Osteocyte (in vitro differentiated cells): ENCODE measurements at places on chromosomes 2 and 18. TPM values are rescaled to one million over a fixed set of nuclear protein-coding genes. Genes with fewer than 3 reads are reported as not detected.
A peak's percentile ranks its signal among the peaks of the same experiment; 100 is the strongest.

- H3K27ac ChIP-seq: no peak overlapping the region
- no peaks in the 10 kb centered on the region for H3K36me3 ChIP-seq
- peaks cover 11% of the 10 kb centered on the region for H3K27me3 ChIP-seq
- no peak for DNase-seq
- H3K4me1 ChIP-seq: no peaks in the 10 kb centered on the region
These were observed 27.5 kb downstream of the TFCP2L1 start for GRCh38 chr2:121257480-121257840.

DNA sequence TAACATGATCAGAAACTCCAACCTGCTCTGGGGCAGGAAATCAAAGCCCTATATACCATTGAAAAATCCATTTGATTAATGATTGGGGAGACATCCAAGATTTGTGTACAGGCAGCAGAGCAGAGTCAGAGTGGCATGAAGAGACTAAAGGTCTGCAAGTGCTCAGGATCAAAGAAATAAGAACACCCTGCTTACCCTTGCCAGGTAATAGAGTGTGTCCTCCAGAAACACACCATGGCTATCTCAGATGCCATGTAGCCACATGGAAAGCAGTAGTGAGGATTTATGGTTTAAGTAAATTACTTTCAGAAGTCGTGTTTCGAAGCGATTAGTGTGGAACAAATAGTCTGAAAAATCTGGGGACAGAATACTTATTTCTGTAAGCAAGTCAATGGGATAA, 592.9 kb downstream of the SUCLG1 start:
- H3K36me3 ChIP-seq: no peaks in the 10 kb centered on the region
- H3K4me1 ChIP-seq: no peaks in the 10 kb centered on the region
- H3K27ac ChIP-seq: no peak overlapping the region

DNA sequence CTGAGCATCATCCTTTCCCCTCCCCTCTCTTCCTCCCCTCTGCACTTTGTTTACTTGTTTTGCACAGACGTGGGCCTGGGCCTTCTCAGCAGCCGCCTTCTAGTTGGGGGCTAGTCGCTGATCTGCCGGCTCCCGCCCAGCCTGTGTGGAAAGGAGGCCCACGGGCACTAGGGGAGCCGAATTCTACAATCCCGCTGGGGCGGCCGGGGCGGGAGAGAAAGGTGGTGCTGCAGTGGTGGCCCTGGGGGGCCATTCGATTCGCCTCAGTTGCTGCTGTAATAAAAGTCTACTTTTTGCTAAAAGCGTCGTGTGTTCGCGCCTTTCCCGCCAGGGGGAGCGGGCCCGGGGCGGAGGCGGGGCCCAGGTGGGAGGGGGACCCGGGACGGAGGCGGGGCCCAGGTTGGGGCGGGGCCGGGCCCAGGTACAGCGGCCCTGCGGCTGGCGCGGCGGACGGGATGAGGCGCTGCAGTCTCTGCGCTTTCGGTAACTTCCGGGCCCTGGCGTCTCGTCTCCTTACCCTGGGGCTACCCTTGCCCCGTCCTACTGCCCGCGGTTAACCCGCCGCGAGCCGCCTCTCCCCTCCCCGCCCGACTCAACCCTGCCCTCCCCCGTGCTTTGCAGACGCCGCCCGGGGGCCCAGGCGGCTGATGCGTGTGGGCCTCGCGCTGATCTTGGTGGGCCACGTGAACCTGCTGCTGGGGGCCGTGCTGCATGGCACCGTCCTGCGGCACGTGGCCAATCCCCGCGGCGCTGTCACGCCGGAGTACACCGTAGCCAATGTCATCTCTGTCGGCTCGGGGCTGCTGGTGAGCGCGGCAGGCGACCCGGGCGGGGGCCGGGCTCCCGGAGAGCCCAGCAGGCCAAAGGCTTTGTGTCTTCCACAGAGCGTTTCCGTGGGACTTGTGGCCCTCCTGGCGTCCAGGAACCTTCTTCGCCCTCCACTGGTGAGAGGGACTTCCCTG, at the start of gene KRTCAP3:
Gene KRTCAP3 (plus strand): TSS at position 424 of the 962 bp plus-strand sequence. CDS start 32 bp downstream, at position 456.
- DNase-seq: no peak
- H3K27me3 ChIP-seq: no peaks in the 10 kb centered on the region
- no peak within 1 kb of the TSS for H3K27ac ChIP-seq
- H3K36me3 ChIP-seq: peaks cover 39% of the 10 kb centered on the region
- H3K4me3 ChIP-seq: no peak within 1 kb of the TSS
- H3K4me1 ChIP-seq: no peaks in the 10 kb centered on the region

DNA sequence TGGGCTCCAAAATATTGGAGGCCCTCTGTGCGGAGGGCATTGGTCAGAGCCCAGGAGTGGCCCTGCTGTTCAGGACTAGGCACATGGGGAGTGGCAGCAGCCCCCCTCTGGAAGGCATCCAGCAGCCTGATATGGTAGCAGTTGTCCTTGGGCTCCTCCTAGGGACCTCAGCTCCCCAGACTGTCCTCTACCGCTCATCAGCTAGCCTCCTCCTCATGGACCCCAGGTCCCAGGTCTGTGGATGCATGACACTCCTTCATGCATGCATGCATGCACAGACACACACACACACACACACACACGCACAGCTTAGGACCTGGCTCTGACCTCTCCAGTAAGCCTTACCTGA, 15.4 kb upstream of the ATP6V1B1 start:
- no peaks in the 10 kb centered on the region for H3K27me3 ChIP-seq
- DNase-seq: no peak
- H3K4me3 ChIP-seq: no peak overlapping the region
- H3K4me1 ChIP-seq: no peaks in the 10 kb centered on the region

- no peaks in the 10 kb centered on the region for H3K4me1 ChIP-seq
- no peak for DNase-seq
- no peak overlapping the region for H3K27ac ChIP-seq
- H3K27me3 ChIP-seq: no peaks in the 10 kb centered on the region
These were observed 14.3 kb downstream of the ARHGEF4 start for GRCh38 chr2:130850788-130851623.

DNA sequence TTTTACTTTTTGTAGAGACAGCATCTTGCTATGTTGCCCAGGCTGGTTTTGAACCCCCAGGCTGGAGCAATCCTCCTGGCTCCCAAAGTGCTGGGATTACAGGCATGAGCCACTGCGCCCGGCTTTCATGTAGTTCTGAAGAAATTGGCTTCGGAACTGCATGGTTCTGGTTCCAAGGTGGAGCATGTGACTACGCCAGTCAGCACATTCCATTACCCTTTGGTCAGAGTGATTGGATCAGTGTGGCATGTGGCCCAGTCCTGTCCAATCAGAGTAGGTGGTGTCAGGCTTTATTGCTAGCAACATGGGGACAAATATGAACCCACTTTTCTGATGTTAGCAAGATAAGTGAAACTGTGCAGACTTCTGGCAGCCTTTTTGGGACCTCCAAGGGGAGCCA, 16.3 kb upstream of the ATOH8 start:
- no peak overlapping the region for H3K4me3 ChIP-seq
- peaks cover 20% of the 10 kb centered on the region for H3K27me3 ChIP-seq
- peaks cover 27% of the 10 kb centered on the region for H3K4me1 ChIP-seq
- H3K36me3 ChIP-seq: no peaks in the 10 kb centered on the region

- peaks cover 7% of the 10 kb centered on the region for H3K36me3 ChIP-seq
- no peak overlapping the region for H3K27ac ChIP-seq
- no peak overlapping the region for H3K4me3 ChIP-seq
- DNase-seq: no peak
These were observed 215.6 kb upstream of the NABP1 start for GRCh38 chr2:191462370-191462769.

DNA sequence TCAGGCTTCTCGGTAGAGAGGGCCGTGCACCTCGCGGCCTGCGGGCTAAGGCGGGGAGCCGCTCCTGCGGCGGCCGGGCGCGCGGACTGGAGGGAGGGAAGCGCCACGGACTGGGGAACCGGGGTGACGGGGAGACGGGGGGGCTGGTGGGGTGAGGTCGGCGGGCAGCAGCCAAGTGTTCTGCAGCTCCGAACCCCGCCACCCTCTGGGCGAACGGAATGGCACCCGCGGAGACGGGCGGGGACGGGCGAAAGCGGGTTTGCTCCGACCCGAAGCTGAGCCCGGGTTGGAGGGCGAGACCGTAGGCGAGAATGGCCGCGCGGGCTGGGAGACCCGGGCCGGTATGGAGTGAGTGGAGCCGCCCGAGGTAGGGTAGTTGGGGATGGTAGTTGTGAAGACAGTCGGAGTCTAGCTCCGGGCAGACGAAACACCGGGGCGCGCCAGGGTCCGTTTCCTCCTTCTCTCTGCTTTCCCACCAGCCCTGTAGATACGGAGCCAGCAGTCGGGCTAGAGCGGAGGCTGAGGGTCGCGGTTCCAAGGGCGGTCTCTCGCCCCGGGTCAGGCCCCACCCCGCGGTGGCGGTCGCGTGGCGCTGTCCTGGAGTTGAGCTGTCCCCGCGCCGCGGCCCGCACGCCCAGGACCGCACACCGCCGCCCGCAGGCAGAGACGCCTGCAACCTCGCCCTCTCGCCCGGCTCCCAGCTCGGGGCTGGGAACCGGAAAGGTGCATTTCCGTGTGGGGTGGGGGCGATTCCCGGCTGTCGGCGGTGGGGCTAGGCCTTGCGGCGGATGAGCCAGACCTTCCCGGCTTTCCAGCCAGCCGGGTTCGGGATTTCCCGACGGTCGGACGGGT, 160.3 kb upstream of the SIX2 start:
- no peaks in the 10 kb centered on the region for H3K36me3 ChIP-seq
- peaks cover 4% of the 10 kb centered on the region for H3K27me3 ChIP-seq
- H3K4me1 ChIP-seq: peaks cover 52% of the 10 kb centered on the region

DNA sequence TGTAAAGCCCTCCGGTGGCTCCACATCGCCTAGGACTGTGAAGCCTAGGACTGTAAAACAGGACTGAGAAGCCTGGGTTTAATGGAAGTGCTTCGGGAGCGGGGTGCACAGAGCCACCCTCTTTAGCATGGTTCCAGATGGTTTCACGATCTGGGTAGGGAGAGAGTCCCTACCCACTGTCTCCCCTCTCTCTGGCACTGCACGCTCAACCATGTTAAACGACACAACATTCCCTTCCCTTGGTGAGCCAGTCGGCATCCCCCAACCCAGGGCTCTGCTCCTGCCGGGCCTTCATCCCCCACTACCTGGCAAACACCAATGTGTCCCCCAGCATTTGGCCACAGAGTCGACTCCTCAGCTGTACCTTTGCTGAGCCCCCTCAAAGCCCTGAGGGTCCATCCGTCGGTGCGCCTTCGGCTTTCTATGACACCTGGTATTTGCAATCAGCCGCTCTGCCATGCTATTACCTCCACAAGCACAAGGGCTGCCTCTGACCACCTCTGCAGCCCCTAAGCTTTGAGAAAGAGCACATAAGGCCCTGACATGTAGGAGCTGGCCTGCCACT, 1.1 kb downstream of the COPS9 start:
- H3K27ac ChIP-seq: peak overlapping the region; percentile 86
- H3K36me3 ChIP-seq: peaks cover 16% of the 10 kb centered on the region
- peak overlapping the region; percentile 94 for H3K4me3 ChIP-seq

DNA sequence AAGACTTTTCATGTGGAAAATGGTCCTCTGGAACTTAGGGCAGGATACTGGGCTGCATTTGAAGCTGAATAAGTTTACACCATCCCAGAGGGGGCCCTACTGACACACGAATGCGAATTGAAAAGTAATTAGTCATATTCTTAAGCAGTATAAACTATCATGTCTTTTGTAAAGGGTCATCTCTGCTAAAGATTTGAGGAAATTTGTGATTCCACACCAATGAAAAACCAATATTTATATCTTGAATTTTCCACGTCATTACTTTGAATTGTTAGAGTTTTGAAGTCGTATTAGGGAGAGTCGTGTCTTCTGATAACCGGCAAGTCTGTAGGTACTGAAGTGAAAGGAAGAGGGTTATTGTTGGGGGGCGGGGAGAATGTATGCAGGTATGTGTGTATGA, 4.1 kb upstream of the OTX1 start:
- peaks cover 38% of the 10 kb centered on the region for H3K4me1 ChIP-seq
- H3K36me3 ChIP-seq: peaks cover 24% of the 10 kb centered on the region
- H3K4me3 ChIP-seq: peak overlapping the region; percentile 17
- H3K27me3 ChIP-seq: peaks cover 64% of the 10 kb centered on the region

DNA sequence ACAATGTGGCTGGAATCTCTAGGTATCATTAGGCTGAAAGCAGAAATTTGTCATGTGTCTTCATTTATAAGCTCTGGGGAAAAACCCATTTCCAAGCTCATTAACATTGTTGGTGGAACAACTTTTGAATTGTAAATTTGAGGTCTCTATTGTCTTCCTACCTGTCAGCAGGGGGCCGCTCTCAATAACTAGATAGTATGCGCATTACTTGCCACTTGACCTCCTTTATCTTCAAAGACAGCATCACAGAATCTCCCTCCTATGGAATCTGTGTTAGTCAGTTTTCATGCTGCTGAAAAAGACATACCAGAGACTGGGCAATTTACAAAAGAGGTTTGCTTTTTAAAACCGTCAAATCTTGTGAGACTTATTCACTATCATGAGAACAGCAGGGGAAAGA, 223.1 kb downstream of the CALCRL start:
- DNase-seq: no peak
- no peaks in the 10 kb centered on the region for H3K4me1 ChIP-seq
- no peaks in the 10 kb centered on the region for H3K36me3 ChIP-seq
- H3K4me3 ChIP-seq: no peak overlapping the region

GRCh38 chr2:145137211-145137610, 617.3 kb upstream of the ZEB2 start:
- no peak for DNase-seq
- H3K36me3 ChIP-seq: no peaks in the 10 kb centered on the region
- no peak overlapping the region for H3K4me3 ChIP-seq

- H3K4me1 ChIP-seq: peaks cover 3% of the 10 kb centered on the region
- no peak overlapping the region for H3K4me3 ChIP-seq
- H3K27ac ChIP-seq: no peak overlapping the region
- H3K36me3 ChIP-seq: peaks cover 8% of the 10 kb centered on the region
- DNase-seq: no peak
These were observed 104.7 kb downstream of the THADA start for GRCh38 chr2:43491065-43491639.

DNA sequence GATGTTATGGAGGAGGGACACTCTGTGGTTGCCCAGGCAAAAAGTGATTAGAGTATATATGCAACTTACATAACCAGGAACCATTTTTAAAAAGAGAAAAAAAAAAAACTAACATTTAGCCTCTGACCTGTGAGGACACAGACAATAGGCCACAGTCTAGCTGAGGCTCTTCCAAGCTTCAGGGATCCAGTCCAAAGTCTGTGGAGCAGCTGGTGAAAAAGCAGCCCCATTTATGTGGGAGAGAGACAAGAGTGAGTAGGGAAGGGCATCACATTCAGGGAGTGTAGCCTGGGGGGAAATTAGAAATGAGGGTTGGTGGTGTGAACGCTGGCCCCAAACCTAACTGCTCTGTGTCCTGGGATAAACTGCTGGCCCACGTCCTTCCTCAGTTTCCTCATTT, 122.8 kb downstream of the MYO5B start:
- H3K4me1 ChIP-seq: no peaks in the 10 kb centered on the region
- H3K27ac ChIP-seq: no peak overlapping the region
- H3K4me3 ChIP-seq: no peak overlapping the region
- H3K36me3 ChIP-seq: no peaks in the 10 kb centered on the region
- DNase-seq: no peak

- no peaks in the 10 kb centered on the region for H3K36me3 ChIP-seq
- H3K4me3 ChIP-seq: no peak overlapping the region
- DNase-seq: no peak
- peaks cover 2% of the 10 kb centered on the region for H3K4me1 ChIP-seq
These were observed 1.0 kb downstream of the PLEK start for GRCh38 chr2:68366083-68366560.

POLR1A gene
- total RNA-seq: 43.2 and 49.5 TPM in 2 replicates

SLC5A7 gene
- total RNA-seq: not detected in 2 replicates

SALL3 gene
- total RNA-seq: not detected in 2 replicates

GPR55 gene
- not detected in 2 replicates for total RNA-seq

CGREF1 gene
- total RNA-seq: 1.2 and 1.9 TPM in 2 replicates

MALL gene
- total RNA-seq: 0.64 and 0.68 TPM in 2 replicates

SETBP1 gene
- 69.3 and 80.0 TPM in 2 replicates for total RNA-seq
